ENCODE measurements at places on chromosomes 6 and 20.

- DNase-seq, result no peak
Measured at GRCh38 chr6:55557146-55557545, 21.8 kb downstream of the HMGCLL1 start.

DNA sequence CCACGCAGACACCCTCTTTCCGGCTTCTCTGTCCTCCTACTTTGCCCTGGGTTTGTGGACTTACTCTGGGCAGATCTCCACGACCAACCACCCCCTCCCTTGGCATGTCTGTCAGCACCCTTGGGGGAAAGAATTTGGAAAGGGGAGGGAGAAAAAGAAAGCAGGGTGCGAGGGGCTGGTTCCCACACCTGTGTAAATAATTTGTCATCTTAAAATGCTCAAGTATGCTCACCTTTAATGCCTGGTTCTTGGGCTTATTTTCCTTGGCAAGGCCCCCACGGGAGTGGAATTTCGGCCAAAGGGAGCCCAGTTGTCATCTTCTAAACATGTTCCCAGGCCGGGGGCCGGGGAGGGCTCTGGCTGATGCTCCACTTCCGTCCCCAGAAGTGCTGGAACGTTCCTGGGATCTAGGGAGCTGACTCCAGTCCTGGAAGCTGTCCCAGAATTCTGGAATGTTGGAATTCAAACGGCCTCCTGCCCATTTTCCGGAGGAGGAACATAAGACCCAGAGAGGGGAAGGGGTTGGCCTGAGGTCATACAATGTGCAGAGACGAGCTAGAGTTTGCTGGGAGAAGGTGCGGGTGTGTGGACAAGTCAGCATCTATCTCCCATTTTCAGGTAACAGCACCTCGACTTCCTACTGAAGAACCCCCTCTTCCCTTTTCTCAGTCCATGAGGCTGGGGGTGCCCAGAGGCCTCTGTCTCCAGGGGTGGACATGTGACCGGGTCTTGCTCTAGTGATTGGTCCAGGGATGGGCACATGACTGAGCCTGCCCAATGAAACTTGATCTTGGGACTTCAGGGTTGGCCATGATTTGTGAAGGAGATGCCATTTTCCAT, 122.3 kb downstream of the CEBPB start:
- DNase-seq, result no peak

GRCh38 chr6:4794140-4794707, 18.0 kb downstream of the CDYL start:
- DNase-seq, result no peak

- DNase-seq, result no peak
Measured at GRCh38 chr6:10555625-10556309, 34.6 kb downstream of the GCNT2 start.

DNA sequence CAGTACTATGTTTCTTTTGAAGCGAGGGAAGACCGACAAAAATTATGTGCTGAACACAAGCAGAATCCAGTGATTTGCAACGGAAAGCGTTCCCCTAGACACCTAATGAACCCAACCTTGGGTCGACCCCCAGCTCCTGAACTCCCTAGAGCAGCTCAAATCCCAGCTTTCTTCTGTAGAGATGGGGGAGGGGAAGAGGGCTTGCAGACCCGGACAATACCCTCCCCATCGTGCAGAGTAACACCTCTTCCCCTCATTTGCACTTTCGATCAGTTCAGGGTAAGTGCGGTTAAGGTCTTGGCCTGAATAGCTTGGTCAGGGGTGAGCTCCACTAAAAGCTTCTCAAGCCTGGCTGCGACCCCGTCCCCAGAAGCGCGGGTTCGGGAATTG, 404 bp downstream of the CEP162 start:
- DNase-seq, result no peak

GRCh38 chr20:36929290-36929689, 22.2 kb downstream of the SAMHD1 start:
- peak; percentile 21 for DNase-seq
